Right lobe of liver (tissue), 6 donors: ENCODE measurements at places on chromosomes 12 and 14.

DNA sequence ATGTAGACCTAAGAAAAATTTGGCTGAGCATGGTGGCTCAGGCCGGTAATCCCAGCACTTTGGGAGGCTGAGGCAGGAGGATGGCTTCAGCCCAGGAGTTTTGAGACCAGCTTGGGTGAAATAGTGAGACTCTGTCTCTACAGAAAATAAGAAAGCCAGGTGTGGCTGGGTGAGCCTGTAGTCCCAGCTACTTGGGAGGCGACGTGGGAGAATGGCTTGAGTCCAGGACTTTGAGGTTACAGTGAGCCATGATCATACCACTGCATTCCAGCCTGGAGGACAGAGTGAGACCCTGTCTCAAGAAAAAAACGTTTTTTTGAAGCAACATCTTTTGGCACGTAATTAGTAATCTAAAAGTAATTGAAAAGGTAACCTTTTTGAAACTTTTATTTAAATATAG lies 70.9 kb downstream of the FERMT2 start:
- DNase-seq: no peak

DNA sequence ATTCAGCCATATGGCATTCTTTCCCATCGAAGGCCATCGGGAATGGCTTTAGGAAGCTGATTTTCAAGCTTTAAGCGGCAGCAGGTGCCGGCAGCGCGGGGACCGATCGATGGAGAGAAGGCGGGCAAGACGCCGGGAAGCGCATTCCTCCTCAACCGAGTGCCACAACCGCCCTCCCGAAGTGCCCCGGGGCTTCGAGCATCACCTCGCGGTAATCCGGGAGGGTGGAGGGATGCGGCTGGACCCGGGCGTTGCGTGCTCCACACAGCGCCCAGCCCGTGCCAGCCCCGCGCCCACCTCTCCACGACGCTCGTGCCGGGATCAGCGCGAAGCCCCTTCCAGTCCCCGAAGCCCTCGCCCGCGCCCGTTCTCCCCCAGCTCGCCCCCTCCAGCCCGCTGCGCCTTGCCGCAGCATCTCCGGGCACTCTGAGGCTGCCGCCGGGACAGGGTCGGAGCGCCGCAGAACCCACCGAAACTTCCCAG lies 3.2 kb downstream of the USP44 start:
- peak; percentile 24 for DNase-seq

GRCh38 chr12:19572920-19573558 lies 133.7 kb downstream of the AEBP2 start:
- no peak for DNase-seq

GRCh38 chr14:84453307-84453950 lies 1076.5 kb upstream of the FLRT2 start:
- no peak for DNase-seq
